Inflammatory macrophage (primary cell): ENCODE measurements at places on chromosomes 11 and 22.

DNA sequence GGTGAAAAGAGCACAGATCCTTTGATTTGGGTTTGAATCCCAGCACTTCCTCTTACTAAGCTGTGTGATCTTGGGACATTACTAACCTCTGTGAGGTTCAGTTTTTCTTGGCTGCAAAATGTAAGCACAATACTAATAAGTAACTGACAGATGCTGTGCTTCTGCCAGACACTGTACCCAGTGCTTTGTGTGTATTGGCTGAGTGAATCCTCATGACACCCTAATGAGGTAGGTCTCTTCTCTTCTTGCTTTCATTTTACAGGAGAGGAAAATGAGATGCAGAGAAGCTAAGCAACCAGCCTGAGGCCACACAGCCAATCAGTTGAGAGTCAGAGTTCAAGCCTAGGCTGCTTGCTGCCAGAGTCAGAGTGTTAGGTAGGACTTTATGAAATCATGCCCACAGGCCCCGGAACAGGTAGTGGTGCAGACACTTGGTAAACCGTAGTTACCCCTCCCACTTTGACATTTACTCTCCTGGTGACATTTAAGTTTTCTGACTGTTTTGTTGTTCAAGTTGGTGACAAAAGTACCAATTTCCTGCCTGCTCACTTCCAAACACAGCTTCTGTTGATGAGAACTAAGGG, 21.2 kb downstream of the PTPRJ start:
- DNase-seq: no peak

- DNase-seq: no peak
These were observed 111.6 kb downstream of the KCNQ1OT1 start for GRCh38 chr11:2587976-2588748.

GRCh38 chr22:46557736-46558480, 20.5 kb upstream of the CELSR1 start:
- no peak for DNase-seq

GRCh38 chr22:48806227-48806781, 1021.4 kb downstream of the BRD1 start:
- DNase-seq: no peak

DNA sequence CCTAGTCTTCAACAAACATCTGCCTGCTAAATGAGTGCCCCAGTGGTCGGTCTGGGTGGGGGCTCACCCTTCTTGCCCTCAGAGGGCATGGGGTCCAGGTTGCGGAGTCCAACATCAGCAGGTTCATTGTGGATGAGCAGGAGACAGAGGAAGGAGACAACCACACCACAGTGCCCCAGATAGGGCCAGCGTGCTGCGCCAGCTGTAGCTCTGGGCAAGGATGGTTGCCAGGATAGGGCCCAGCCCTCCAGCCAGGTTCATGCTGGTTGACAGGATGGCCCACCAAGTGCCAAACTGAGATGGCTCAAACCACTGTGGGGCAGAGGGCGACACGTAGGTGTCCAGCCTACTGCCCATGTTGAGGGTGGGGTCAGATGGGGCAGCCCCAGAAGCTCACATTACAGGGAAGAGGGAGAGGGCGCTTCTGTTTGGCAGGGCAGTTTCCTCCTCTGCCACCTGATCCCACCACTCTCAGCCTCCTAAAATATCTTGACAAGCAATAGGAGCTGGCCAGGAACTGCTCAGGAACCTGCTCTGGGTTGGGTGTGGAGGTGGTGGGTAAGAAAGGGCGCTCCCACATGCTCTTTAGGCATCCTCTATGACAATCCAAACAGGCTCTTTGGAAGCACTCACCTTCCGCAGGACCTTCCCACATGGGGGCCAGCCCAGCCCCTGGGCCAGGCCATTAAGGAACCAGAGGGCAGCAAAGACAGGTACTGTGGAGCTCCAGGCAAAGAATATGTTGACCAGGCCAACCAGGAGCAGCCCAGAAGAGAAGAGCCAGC, 2.9 kb downstream of the SLC37A4 start:
- no peak for DNase-seq

- no peak for DNase-seq
These were observed 11.2 kb upstream of the TMPRSS6 start for GRCh38 chr22:37120569-37121340.

- DNase-seq: no peak
These were observed 542 bp downstream of the GCAT start for GRCh38 chr22:37808294-37808657.

- DNase-seq: no peak
These were observed 59.2 kb downstream of the ELFN2 start for GRCh38 chr22:37368058-37368457.

DNA sequence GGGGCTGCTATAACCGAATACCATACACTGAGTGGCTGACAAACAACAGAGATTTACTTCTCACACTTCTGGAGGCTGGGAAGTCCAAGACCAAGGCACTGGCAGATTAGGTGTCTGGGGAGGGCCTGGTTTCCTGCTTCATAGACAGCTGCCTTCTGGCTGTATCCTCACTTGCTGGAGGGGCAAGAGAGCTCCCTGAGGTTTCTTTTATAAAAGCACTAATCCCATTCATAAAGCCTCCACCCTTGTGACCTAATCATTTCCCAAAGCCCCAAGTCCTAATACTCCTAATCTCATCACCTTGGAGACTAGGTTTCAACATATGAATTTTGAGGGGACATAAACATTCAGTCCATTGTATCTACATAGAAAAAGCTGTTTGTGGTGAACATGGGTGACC, 131.8 kb downstream of the KIRREL3 start:
- no peak for DNase-seq

- DNase-seq: no peak
These were observed 30.2 kb downstream of the SBF1 start for GRCh38 chr22:50444663-50445062.

DNA sequence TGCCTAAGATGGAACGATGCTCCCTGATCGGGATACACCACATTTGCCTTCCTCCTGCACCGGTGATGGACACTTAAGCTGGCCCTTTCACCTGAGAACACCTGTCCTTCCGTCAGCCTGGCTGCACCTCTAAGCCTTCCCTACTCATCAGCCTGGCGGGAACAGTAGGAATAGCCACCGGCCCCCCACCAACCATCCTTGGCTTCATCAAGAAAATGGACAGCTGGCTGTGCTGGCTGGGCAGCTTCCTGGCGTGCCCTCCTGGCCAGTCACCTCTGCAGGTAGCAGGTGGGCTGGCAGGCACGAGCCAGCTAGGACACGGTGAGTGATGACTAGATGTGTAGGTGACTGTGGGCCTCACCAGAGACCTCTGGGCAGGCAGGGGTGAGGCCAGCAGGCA, 142.8 kb downstream of the CTTN start:
- DNase-seq: no peak

DNA sequence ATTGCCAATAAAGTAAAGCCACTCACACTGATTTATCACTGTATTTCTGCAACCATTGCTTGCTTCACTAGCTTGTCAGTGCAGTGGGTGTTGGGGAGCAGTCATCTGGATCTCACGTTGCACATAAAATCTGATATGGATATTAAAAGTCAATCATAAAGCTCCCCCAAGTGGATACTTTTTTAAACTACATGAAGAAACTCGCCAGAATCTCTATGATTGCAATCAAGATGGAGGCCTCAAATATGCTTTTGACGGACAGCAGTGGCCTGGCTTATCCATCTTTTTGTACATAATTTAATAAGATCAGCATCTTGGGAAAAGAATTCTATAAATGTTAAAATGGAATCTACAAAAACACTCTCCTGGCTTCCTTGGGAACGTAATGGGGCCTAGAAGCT, 137.7 kb downstream of the WT1 start:
- DNase-seq: peak; percentile 33

- no peak for DNase-seq
These were observed 25.2 kb downstream of the EXPH5 start for GRCh38 chr11:108568195-108568858.

DNA sequence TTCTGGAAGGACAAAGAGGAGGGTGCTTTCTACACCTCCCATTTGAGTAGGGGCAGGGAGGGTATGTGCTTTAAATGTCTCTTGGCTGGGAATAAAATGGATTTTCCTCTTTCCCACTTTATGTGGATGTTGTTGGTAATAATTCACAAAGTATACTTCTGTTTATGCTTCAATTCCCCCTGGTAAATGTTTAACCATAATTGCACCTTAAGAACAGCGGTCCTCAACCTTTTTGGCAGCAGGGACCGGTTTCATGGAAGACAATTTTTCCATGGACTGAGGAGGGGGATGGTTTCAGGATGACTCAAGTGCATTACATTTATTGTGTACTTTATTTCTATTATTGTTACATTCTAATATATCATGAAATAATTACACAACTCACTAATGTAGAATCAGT, 4.0 kb upstream of the TP53AIP1 start:
- no peak for DNase-seq

- DNase-seq: no peak
These were observed 2.8 kb downstream of the MYH9 start for GRCh38 chr22:36384766-36385481.

DNA sequence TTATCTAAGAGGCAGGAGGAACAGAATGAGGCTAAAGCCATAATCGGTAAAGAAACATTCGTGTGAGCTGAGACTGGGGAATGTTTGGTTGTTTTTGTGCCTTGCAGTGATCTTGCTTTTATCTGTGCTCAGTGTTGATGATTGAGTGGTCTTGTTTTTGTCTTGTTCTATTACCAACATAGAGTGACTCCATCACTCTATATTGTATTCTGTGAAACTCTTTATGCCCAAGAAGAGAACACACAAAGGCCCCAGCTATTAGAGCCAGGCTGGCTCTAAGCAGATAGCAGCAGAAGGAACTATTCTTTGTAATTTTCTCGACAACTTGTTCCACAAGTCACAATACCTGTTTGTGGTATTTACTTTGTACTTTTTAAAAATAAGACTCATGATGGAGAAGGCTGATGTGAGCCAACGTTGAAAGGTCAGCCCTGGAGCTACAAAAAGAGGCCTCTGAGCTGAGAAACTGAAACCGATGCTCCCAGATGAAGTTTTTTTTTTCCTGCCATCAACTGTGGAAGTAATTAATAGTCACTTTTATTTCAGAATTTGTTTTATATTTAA, 68.4 kb downstream of the LARGE1 start:
- DNase-seq: no peak

DNA sequence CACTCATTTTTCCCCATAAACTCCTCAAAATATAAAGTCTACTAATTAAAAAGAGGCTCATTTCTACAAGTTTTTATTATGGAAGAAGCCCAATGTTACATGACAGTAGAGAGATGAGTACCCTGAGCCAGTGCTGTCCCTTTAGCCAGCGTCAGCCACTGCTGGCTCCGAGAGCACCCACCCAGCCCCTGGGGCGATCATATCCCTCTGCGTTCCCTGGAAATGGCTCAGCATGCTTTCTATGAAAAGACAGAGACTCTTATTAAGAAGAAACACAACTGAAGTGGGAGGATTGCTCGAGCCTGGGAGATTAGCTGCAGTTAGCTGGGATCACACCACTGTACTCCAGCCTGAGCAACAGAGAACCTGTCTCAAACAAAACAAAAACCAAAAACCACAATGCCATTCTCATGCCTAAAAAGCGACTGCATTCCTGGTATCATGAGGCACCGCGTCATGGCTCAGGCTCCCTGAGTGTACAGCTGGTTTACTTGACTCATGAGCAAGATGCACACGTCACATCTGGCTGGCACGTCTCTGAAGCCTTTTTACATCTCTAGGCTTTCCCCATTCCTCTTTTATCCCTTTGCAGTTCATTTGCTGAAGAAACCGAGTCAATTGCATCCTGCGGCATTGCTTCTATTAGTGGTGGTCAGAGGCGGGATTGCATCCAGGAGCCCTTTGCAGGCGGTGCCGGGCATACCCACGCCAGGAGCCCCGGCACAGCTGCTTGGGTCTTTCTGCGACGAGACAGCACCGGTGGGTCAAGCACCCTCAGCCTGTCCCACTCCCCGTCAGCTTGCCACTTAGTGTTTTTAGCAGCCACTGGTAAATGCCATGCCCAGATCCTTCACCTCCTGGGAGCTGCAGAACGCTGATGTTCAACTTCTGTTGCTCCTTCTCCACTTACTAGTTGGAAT, 119.9 kb downstream of the CTTN start:
- no peak for DNase-seq

GRCh38 chr22:50268655-50269113, 1.5 kb downstream of the MAPK11 start:
- no peak for DNase-seq
